ENCODE measurements at places on chromosomes 12 and 14.

- no peak for DNase-seq
Observed at GRCh38 chr12:40752011-40752410, 59.8 kb downstream of the CNTN1 start.

GRCh38 chr14:68401855-68402254 lies 391.0 kb downstream of the ZFP36L1 start:
- no peak for DNase-seq

- DNase-seq: peak; percentile 55
Observed at GRCh38 chr12:40010899-40011774, 94.7 kb downstream of the SLC2A13 start.

DNA sequence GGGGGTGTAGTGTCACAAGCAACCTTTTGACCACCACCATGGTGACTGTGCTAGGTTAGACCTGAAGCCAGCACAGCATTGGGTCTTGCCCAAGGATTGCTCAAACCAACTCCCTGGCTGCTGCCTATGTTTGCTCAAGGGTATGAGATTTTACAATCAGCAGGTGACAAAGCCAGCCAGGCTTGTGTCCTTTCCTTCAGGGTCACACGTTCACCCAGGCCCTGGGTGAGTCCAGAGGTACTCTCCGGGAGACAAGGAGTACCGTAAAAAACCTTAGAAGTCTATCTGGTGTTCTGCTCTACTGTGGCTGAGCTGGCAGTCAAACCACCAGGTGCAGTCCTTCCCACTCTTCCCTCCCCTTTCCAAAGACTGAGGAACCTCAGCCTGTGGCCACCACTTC lies 238.9 kb upstream of the MIS18BP1 start:
- DNase-seq: no peak

- no peak for DNase-seq
Observed at GRCh38 chr12:30100741-30101140, 317.0 kb upstream of the TMTC1 start.

GRCh38 chr14:74551431-74552371 lies 58.1 kb downstream of the ISCA2 start:
- peak; percentile 80 for DNase-seq

GRCh38 chr14:80483331-80483730 lies 272.0 kb upstream of the DIO2 start:
- DNase-seq: no peak

DNA sequence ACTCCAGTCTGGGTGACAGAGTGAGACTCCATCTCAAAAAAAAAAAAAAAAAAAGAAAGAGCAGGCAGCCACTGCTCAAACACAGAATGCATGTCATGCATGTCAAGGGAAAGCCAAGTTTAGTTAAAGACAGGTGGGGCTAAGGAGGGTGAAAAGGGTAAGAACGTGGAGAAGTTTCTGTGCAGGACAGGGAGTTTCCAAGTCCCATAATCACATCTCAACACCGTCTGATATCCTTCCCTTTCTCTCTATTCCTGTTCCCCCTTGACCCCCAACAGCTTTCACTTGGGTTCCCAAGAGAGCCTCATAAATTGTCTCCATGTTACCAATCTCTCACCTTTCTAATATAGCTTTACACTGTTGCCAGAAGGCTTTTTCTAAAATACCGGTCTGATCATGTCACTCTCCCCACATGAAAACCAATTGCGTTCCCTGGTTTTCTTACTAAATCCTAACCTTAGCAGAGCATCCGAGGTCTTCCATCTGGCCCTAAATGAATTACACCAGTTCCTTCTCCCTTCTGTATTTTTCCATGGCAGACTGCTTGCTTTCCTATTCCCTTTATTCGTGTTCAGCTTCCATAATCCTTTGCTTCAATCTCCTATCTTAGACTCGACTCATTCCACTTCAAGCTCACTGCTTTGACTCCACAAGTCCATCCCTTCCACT lies 37.0 kb downstream of the LIMA1 start:
- DNase-seq: no peak

DNA sequence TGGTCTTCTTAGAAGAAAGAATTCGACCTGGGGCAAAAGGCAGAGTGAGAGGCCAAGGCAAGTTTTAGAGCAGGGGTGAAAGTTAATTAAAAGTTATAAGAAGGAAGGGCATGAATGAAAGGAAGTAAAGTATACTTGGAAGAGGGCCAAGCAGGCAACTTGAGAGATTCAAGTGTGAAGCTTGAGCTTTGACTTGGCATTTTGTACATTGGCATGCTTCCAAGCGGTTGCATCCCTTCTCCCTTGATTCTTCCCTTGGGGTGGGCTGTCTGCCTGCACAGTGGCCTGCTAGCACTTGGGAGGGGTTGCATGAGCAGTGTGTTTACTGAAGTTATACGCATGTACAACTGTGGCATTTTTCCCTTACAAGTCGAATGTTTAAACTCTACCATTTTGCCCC lies 74.8 kb upstream of the MGAT4C start:
- DNase-seq: no peak

- no peak for DNase-seq
Observed at GRCh38 chr12:4133029-4133428, 140.5 kb upstream of the CCND2 start.

GRCh38 chr12:104733717-104734175 lies 224.3 kb downstream of the SLC41A2 start:
- DNase-seq: no peak

DNA sequence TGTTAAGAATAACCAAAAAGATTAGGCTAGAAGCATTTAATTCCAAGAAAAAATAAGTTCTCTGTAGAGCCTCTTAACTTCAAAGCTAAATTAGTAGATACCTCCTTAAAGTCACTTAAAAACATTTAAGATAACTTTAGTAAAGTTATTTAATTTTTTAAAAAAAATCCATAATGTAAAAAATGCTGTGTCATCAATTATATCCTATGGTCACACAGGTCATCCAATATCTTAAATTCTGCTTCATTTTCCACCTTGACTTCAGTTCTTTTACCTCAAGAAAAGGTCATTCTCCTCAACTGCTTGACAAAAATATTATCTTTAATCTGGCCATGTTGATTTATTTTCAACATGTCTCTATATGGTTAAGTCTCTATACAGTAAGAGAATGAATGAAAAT lies 274.3 kb downstream of the PRKD1 start:
- no peak for DNase-seq

- DNase-seq: no peak
Observed at GRCh38 chr12:18483698-18484325, 222.5 kb downstream of the PIK3C2G start.

- no peak for DNase-seq
Observed at GRCh38 chr12:31315044-31315715, 10.8 kb downstream of the SINHCAF start.

GRCh38 chr12:111584959-111585358 lies 14.2 kb downstream of the ATXN2 start:
- DNase-seq: no peak

DNA sequence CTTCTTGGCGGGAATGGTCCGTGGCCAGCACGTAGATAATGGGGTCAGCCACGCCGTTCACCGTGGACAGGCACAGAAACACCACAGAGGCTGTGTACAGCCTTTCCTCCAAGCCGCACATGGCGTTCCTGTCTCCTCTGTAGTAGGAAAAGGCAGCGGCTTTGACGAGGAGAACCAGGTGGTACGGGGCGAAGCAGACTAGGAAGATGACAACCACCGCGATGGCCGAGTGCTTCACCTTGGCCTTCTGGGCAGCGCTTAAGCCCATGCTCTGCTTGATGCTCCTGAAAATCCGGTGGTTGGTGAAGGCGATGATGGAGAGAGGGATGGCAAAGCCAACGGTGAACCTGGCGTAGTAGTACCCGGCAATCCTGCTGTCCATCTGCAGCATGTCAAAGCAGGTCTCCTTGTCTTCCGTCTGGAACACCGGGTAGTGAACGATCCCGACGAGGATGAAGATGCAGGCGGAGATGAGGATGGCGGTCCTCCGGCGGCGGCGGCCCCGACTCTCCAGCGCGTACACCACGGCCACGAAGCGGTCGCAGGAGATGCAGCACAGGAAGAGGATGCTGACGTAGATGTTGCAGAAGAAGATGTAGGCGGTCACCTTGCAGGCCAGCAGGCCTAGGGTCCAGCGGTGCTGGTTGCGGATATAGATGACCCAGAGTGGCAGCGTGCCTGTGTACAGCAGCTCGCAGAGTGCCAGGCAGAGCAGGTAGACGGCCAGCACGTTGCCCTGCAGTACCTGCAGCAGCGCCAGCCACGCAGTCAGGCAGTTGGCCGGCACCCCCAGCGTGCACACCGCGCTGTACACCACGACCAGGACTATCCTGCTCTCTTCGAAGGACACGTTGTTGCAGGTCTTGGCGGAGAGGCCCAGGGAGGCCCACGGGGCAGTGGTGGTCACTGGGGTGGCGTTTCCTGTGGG lies 13.8 kb downstream of the GPR132 start:
- no peak for DNase-seq

GRCh38 chr14:24132061-24132685 lies 1.7 kb downstream of the FITM1 start:
- DNase-seq: no peak

DNA sequence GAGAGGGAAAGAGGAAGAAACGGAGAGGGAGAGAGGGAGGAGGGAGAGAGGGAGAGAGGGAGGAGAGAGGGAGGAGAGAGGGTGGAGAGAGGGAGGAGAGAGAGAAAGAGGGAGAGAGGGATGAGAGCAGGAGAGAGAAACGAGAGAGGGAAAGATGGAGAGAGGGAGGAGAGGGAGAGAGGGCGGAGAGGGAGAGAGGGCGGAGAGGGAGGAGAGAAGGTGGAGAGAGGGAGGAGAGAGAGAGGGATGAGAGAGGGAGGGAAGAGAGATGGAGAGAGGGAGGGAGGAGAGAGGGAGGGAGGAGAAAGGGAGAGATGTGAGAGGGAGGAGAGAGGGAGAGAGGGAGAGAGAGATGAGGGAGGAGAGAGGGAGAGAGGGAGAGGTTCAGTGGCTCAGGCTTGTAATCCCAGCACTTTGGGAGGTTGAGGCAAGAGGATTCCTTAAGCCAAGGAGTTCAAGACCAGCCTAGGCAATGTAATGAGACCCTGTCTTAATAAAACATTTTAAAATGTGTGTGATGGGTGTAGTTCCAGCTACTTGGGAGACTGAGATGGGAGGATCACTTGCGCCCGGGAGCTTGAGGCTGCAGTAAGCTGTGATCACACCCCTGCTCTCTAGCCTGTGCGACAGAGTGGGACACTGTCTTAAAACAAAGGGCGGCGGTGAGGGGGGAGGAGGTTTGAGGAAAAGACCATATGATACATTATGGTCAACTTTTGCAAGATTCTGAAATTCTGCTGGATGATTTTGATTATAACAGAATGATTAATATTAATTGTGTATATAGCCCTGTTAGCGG lies 21.3 kb upstream of the SNRPF start:
- DNase-seq: no peak

DNA sequence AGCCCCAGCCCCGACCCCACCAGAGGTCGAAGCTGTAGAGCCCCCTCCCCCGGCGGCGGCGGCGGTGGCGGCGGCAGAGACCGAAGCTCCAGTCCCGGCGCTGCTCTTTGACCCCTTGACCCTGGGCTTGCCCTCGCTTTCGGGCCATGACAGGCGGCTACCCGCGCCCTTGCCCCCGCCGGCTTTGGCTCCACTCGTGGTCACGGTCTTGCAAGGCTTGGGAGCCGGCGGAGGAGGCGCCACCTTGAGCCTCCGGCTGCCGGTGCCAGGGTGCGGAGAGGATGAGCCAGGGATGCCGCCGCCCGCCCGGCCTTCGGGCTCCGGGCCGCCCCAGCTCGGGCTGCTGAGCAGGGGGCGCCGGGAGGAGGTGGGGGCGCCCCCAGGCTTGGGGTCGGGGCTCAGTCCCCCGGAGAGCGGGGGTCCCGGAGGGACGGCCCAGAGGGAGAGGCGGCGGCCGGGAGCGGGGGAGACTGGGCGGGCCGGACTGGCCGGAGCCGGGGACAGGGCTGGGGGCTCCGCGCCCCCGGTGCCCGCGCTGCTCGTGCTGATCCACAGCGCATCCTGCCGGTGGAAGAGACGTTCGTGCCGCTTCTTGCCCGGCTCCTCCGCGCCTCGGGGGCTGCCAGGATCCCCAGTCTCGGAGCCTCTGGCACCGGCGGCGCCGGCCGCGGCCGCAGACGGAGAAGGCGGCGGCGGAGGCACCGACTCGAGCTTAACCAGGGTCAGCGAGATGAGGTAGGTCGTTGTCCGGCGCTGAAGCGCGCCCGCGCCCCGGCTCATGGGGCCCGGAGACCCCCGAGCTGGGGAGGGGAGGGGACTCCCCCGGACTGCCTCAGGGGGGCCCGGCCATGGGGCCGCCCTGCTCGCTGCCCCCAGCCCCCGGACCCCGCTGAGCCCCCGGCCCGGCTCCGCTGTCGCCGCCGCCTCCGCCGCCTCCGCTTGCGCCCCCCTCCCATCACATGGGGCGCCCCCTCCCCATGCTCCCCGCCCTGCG lies 778 bp downstream of the AGAP2 start:
- DNase-seq: no peak

GRCh38 chr12:130177635-130178242 lies 15.5 kb downstream of the FZD10 start:
- DNase-seq: no peak

- DNase-seq: no peak
Observed at GRCh38 chr14:54659365-54659764, 92.4 kb downstream of the SAMD4A start.

- DNase-seq: no peak
Observed at GRCh38 chr12:127075981-127076380, 1191.0 kb upstream of the TMEM132C start.

- DNase-seq: peak; percentile 1
Observed at GRCh38 chr12:108400056-108400455, 60.9 kb upstream of the CMKLR1 start.

DNA sequence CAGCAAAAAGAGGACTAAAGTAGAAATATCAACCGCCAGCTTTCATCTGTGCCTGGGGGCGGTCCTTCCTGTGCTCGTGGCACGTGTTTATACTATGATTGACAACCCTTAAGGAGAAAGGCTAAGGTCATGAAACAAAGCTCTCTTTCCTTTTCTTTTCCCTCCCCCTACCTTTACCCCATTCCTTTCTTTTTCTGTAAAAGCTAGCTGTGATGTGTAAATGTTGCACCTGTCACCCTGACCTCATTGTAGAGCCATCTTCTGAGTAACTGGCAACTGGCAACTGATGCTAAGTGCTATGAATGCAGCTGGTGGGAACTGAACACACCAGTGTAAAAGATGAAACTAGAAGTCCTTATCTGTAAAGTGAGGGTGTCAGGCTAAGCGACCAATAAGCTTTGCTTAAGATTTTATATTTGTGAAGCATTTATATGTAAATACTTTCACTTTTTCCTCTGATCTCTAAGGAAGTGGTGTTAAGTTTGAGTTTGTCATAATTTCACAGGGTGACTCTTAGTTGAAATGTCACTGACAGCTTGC lies 102.8 kb upstream of the BCAT1 start:
- no peak for DNase-seq

DNA sequence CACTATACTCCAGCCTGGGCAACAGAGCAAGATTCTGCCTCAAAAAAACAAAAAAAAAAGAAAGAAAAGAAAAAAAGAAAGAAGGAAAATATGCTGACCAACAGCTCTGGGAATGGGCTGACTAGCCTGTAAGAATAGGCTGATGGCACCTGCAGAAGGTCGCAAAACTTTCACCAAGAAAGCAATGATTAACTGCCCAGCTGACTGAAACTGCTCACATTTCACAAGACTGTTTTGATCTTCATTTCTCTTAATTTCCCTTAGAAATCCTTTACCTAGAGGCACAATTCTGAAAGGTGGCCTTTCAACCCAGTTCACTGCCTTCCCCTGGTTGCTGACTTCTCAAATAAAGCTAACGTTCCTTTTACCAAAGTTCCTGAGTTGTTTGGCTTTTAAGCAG lies 12.4 kb downstream of the BEST3 start:
- DNase-seq: no peak
